ENCODE measurements at places on chromosomes 1 and 21.
A peak's percentile ranks its signal among the peaks of the same experiment; 100 is the strongest.

- DNase-seq: no peak
These were observed 42.0 kb downstream of the CXADR start for GRCh38 chr21:17554679-17555465.

GRCh38 chr1:78871249-78871648 is 135.3 kb downstream of the ADGRL4 start:
- no peak for DNase-seq

DNA sequence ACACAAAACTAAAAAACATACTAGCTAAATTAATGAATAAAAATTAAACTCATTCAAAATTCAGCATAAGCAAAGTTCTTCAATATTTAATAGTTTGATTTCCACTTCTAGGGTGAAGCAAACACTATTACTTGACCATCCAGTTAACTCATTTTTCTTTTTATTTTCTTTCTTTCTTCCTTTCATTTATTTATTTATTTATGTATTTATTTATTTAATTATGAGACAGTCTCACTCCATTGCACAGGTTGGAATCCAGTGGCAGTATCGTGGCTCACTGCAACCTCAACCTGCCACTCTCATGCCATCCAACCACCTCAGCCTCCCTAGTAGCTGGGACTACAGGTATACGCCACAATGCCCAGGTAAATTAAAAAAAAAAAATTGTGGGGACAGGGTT is 2069.5 kb downstream of the NCAM2 start:
- no peak for DNase-seq

DNA sequence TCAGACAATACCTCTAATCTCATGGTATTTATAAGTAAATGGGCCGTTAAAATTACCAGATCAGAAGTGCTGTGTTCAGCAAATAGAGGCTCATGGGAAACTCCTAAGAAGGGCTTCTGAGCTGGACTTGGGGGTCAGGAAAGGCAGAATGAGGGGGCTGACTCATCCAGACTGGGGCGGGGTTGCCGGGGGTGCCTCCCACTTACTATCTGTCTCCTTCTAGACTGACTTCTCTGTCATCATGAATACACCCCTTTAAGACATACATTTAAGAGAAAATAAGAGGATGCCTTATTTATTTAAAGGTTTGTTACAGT is 96.0 kb upstream of the ERRFI1 start:
- DNase-seq: no peak

GRCh38 chr21:43189936-43190335 is 21.1 kb downstream of the CRYAA start:
- DNase-seq: no peak

DNA sequence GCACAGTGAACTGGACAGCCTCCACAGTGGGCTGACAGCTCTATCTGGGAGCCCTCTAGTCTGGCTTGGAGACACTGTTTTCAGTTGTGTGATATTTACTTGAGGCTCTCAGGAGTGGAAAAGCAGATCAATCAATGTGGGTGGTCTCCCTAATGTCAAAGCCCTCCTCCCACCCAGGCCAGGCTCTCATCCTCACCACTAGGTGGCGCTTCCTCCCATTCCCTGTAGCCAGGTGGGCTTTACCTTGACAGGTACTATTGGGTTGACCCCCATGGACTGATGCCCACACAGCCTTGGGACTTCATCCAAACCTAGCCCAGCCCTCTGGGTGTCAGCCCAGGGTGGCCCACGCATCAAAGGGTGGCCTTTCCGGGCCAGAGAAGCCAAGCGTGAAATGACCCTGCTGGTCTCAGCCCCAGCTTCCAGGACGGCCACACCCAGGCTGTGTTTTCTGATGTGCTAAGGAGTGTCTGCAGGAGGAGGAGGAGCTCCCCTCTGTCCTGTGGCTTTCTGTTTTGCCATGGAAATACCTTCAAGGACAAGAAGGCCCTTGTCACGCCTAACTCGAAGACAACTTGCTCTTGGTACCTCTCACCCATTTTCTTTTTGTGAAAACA is 54.0 kb downstream of the CLIC6 start:
- DNase-seq: no peak

GRCh38 chr1:30650968-30651320 is 72.4 kb downstream of the MATN1 start:
- DNase-seq: no peak

DNA sequence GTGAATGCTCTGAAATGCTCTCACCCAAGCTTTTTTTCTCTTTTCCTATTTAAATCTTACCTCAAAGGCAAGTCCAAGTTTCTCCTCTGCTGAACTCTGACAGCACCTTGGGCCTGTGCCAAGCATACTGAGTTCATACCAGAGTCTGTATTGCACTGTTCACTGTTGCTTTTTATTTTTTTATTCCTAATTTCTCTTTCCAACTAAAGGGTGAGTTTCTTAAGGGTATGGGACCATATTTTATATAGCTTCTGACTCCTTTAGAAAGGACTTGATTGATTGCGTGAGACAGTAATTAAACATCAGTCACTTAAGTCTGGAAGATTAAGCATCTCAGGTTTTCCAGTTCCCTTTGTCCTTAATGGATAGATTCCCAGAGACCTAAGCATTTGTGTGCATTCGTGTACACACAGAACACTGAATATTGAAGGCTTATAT is 69.9 kb downstream of the CACHD1 start:
- no peak for DNase-seq

DNA sequence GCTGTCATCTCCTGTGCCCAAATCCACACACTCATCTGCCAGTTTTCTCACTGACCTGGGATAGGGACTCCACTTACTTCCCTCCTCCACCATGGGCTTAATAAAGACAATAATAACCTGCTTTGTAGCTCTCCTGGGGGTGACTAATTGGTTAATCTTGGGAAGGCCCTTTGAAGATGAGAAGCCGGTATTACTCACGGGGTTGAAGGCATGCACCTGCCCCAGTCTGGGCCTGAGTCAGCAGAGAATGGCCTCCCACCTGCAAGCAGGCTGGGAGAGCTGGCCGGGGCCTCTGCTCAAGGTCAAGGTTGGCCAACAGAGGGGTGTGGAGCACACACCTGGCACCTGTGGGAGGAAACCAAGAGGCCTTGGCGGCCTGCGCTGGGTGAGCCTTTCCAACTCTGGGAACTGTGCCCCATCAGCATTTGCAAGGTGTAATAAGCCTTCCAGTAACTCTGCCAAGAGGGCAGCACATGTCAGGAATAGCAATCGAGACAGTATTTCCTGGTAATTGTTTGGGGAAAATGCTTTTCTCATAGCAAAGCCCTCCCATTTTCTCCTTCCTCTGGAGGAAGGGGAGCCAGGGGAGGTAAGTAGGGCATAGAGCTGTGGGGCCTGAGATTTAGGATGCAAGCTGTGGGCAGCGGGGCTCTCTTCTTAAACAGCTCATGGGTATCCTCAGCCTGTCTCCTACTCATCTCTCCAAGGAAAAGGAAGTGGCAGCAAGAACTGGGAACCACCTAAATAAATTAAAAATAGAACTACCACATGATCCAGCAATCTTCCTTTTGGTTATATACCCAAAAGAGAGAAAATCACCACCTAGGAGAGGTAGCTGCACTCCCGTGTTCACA is 49.0 kb downstream of the TOMM20 start:
- DNase-seq: no peak

- DNase-seq: peak; percentile 68
These were observed at the start of gene SYTL1 for GRCh38 chr1:27341525-27342252. Gene SYTL1, plus strand, starts transcription at chr1:27342022. Its CDS starts 3,313 bp downstream, at chr1:27345335.

DNA sequence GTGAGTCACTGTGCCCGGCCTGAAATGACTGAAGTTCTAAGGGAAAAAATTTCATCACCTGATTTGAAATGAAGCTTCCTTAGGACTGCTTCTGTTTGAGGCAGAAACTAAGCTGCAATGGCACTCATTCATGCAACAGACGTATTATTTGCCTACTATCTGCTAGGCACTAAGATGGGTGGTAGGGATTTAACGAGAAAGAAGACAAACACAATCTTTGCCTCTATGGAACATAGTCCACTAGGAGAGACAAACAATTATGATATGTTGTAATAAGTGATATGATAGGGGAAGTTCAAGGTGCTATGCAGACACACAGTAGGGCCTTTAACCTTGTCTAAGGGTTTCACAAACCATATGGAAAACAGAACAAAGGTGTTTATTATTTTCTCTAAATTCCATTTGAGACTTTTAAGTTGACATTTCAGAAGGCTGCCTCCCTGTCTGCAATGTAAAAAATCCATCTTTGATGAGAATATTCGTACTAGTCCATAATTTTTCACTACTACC is 11.3 kb downstream of the LIX1L start:
- no peak for DNase-seq

- DNase-seq: no peak
These were observed 4.1 kb downstream of the TMEM240 start for GRCh38 chr1:1536019-1536937.

DNA sequence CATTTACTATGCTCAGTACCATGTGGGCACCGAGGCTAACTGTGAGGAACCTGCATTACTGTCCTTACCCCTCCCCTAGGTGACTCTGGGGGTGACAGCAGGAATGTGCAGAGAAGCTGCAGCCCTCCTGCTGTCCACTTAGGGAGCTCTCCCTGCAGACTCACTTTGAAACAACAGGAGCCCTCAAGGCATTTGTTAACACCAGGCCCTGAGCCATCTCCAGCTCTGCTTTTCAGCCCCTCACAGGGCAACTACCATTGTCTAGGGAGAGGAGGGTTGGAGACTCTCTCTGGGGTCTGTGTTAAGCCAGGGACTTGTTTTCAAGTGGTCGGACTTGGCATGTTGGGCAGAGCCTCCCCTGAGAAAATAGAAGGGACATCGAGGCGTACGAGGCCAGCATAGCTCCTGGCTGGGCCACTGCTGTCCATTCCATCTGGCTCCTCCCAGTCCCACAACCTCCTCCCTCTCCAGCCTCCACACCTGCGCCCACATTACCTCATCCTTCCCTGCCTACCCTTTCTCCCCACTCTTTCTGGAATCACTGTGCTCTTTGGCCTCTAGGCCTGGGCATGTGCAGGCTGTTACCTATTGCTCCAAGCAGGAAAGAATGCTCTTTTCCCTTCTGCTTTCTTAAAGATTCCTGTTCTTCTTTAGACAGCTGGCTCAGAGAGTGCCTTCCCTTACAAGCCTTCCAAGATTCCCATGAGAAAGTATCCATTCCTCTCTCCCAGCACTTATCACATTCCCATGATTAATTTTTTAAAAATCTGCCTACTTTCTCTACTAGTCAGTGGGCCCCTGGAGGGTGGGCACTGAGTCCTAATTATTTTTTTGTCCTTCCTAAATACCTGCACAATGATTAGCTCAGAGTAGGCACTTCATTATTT is 102.7 kb upstream of the GCLM start:
- no peak for DNase-seq

- no peak for DNase-seq
These were observed 20.5 kb downstream of the SOX13 start for GRCh38 chr1:204093421-204093717.

DNA sequence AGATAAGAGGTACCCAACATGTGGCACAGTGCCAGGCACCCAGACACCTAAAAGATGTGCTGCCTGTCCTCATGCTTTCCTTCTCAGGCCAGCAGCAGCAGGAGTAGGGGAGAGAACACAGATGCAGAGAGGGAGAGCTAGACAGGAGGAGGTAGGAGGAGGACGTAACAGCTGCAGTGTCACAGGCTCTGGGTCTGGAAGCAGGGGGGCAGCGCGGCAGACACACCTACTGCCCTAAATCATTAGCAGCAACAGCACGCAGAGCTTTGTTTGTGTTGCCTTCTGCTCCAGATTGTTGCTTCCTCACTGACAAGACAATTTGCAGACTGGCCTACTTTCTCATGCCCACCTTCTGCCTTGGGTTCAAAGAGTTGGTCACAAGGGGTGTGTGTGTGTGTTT is 196.7 kb upstream of the DAB1 start:
- no peak for DNase-seq

GRCh38 chr1:41641475-41641814 is 157.0 kb upstream of the EDN2 start:
- no peak for DNase-seq

- DNase-seq: peak; percentile 24
These were observed 74.1 kb downstream of the CRB1 start for GRCh38 chr1:197342044-197342565.

DNA sequence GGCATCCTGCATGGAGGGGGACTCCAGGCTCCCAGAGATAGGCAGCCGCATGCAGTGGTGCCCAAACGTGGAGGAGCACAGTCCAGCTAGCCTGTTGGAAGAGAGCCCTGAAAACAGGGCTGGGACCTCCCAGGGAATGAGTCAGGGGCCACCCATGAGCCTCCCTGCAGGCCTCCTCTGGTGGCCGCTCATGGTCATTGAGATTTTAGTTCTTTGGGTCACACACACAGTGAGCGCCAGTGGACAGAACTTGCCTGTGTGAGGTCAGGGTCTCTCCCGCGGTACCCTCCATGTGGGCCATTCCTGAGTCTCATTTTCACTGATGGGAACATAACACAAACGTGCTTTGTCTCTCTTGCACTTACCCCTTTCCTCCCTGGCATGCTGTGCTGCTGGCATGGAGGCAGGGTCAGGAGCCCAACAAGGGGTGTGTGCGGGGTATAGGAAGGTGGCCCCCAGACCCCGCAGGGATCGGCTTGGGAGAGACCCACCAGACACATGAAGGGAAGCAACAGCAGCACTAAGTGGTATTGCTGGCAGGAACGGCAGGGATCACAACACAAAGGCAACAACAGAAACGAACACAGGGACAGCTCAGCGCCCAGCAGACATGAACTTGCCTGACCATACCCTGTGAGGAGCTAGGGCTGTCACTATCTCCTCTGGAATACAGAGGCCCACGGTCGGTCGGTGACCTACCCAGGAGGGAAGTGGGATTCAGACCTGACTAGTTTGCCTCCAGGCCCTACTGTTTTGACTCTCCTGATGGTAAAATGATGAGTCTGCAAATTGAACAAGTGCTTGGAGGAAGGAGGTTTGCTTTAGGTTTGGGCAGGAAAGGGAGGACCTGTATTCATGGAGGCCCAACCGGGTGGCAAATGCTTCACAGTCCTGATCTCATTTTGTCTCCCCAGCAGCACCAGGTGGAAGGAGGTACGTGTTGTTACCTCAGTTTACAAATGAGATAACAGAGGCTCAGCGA is 31.8 kb downstream of the ABCG1 start:
- DNase-seq: no peak

DNA sequence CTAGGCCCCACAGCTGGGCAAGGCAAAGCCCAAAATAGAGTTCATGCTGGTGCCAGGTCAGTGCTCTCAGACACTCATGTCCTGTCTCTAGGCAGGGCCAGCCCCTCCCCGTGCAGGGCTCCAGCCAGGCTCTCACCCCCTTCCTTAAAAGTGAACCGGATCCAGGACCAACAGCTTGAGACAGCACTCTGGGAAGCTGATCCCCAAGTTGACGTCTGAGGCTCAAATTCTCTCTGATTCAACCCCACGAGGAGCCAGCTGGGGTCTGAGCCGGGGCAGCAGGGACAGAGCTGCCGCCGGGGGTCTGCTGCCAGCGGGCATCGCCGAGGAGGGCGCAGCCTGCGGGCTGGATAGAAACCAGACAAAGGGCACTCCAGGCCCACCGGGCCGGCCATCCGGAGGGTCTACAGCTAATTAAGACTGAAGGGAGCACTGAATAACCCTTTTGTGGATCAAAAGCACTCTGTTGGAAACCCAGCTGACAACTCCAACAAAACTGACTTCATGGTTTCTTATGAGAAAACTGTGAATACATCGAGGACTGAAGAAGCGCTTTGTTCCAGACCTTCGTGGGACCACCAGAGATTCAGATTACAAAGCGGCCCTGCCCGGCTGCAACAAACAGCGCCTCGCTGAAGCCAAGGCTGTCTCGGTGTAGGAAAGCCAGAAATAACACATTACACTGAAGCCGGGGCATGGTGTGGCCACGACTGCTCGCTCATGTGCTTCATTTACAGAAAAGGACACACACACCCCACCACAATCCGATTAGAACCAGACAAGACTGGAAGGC is 95.8 kb downstream of the PSMG1 start:
- DNase-seq: no peak

- DNase-seq: no peak
These were observed 1.2 kb downstream of the TAL1 start for GRCh38 chr1:47230692-47231300.

- DNase-seq: no peak
These were observed 51.3 kb downstream of the PRKCZ start for GRCh38 chr1:2101531-2101930.

Measured in Jurkat, Clone E6-1 (cell line).